Stimulated activated CD8-positive, alpha-beta memory T cell treated with anti-CD3 and anti-CD28 coated beads, Interleukin-4, amount 100 ng/mL, for 24 hours (primary cell): ENCODE measurements at places on chromosomes 1 and 21.

DNA sequence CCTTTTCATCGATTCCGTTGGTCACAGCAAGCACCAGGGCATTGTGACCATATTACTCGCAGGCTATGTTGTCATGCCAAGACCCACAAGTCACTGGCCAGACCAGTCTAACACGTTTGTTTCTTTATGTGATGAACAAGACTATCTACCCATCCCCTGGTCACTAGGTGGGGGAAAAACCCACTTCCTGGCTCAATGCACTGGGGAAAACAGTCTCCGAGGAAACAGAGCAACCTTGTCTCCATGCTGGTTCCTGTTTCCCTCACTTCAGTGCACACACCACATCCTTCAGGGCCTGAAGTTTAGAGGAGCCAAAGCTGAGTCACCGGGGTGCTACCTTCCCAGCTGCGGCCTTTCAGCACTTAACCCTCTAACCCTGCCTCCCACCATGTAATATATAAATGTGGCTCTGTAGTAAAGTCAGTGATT, 20.9 kb downstream of the ERICH3 start:
- no peak for DNase-seq

GRCh38 chr1:202397256-202397655, 48.8 kb downstream of the PPP1R12B start:
- DNase-seq = no peak

- no peak for DNase-seq
Measured at GRCh38 chr1:27122652-27123051, 32.3 kb downstream of the SLC9A1 start.

DNA sequence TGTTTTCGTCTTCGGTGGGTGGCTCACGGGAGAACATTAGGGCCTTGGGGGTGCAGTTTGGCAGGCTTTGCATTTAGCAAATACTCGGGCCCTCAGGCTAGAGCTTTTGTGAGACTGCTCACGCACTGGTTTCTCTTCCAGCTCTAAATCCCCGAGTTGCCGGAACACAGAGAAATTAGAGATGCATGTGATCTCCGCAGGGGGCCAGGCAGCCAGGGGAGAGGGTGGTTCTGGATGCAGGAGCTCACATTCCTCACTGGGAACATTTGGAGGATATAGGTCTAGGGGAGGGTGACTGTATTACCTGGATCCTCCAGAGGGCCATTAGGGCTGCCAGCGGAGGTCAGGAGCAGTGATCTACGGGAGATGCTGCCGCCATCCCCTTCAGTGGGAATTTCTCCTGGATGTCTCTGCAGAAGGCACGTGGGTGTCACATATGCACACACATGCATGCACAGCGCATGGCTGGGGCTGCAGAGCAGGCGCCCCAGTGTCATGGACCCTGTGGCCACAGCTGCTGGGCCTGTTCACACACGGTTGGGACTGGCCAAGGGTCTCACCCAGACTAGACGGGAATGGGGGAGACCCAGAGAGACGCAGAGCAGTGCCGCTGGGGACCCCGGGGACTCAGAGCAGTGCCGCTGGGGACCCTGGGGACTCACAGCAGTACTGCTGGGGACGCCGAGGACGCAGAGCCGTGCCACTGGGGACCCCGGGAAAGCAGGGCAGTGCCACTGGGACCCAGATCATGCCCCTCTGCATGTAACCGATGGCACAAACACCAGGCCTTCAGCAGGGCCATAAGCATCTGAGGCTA, 258.7 kb downstream of the CAMTA1 start:
- no peak for DNase-seq

DNA sequence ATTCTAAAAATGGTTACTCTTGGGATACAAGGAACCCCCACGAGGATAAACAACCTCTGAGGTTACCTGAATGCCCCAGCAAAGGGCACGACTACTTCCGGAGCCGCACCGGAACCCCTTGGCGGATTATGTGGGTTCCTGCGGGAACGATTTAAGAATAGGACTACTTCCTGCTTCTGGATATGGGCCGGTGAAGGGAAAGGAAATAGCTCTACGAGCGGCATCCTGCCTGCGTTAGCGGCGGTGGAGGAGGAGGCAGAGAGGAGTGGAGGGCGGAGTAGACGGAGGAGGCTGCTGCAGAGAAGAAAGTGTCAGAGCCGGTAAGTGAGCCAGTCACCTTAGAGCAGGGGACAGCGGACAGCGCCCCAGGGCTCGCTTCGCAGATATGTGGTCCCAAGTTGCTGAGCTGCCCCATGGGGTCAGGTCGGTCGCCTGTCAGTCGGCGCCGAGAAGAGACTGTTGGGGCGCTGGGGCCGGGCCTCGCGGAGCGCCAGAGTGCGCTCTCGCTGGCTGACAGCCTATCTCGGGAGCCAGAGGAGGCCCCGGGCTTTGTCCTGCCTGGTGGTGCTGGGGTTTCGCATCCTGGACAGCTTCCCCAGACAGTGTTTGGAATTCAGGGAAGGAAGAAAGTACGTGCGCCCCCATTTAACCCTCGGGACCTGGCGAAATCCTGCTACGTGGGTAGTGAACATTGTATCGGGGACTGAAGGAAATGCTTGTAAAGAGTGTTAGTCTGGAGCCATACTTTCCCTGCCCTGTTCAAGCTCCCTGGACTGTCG, at the start of gene KLHL20:
KLHL20 (plus strand) TSS at position 223 of the 779 bp plus-strand sequence. CDS start 1,063 bp downstream, outside the sequence.
- DNase-seq = peak; percentile 65

DNA sequence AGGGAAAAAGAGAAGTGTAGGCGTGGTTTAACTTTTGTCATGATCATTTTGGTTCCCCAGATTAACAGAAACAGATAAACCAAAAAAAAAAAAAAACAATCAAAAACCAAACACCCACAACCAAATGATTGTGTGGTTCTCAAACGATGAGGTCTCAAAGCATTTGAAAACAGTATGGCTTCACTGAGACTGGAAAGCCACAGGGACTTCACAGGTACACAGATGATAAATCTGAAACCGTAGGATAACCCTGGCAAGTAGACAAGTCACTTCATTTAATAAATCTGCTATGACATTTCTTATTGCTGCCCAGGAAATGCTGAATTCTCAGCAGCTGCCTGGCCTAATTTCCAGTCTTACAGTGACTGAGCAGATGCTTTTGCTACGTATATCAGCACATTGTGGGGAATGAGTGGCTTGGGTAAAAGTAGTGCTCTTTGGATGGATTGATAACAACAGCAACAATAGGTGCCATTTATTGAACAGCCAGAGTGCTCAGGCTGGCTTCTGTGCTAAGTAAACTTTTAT, 6.1 kb downstream of the ST6GALNAC3 start:
- no peak for DNase-seq

DNA sequence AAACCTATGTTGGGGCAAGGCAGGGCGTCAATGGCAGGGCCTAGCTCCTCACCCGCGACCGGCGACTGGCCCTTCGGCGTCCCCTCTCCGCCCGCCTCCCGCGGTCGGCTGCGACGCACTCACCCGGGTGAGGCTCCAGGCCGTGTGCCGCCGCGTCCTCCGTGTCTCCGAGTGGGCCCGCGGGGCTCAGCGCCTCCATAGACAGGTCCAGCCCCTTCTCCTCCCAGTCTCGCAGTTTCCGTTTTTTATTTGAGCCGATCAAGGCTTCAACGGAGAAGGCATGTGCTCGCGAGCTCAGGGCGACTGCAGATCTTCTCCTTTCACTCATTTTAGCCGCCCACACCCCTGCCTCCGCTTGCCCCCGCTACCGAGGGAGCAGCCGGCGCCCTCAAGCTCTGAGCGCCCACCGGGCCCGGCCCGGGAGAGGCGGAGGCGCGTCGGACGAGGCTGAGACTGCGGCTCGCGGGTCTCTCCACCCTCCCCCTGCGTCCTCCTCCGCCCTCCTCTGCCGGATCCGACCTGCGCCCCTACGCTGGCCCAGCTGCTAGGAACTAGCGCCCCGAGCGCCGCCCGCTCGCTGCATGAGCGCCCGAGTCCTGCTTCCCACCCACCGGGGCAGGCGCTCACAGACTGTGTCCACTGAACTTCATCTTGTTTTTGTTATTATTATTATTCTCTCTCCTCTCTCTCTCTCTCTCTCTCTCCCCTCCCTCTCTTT, 516 bp downstream of the TBX15 start:
- DNase-seq = no peak

- DNase-seq = no peak
Measured at GRCh38 chr21:18877917-18878316, 474.3 kb upstream of the TMPRSS15 start.

- DNase-seq = no peak
Measured at GRCh38 chr1:184773762-184774320, 19.2 kb upstream of the EDEM3 start.
